ENCODE measurements at places on chromosomes 3 and 15.

- no peak for DNase-seq
These were observed 177.3 kb upstream of the DPH6 start for GRCh38 chr15:35723120-35723847.

DNA sequence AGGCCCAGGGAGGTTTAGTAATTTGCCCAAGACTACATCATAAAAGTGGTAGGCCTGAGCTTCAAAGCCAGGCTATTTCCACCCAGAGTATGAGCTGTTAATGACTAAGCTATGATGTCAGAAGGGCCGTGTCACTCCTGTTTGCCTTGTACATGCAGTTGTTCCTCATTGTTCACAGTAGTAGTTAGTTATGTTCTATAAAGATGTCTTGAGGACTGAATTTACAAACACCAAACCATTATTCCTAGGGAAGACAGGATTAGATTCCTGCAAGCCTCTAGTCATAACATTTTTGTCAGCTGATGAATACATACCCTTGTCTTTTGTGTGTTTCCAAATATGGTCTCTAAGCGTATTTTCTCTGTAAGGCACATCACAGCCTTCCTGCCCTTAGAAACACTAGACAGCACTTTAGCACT is 20.9 kb upstream of the LARS2 start:
- DNase-seq: no peak

GRCh38 chr3:19931767-19932188 is 2.2 kb downstream of the EFHB start:
- no peak for DNase-seq

GRCh38 chr15:80437334-80437891 is 33.2 kb downstream of the ARNT2 start:
- DNase-seq: no peak

- DNase-seq: no peak
These were observed 42.0 kb downstream of the NUP210 start for GRCh38 chr3:13378155-13378554.

- DNase-seq: no peak
These were observed 16.6 kb downstream of the CRYBG3 start for GRCh38 chr3:97838393-97838792.

DNA sequence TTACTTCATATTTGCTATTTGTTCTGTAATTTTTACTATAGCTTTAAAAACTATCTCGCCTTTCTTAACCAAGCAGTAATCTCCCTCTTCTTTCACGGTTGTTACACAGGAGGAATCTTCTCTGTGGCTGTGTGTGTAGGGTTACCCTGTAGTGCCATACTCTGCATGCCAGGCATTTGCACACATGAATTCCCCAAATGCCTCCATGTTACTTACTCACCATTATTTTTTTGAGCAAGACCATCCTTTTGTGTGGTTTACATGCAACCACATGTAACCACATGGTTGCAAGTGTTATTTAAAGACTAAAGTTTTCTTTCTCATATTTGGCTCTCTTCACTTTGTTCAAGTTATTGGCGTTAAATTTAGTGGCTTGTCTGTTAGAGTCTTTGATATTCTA is 45.5 kb downstream of the HPS3 start:
- no peak for DNase-seq

DNA sequence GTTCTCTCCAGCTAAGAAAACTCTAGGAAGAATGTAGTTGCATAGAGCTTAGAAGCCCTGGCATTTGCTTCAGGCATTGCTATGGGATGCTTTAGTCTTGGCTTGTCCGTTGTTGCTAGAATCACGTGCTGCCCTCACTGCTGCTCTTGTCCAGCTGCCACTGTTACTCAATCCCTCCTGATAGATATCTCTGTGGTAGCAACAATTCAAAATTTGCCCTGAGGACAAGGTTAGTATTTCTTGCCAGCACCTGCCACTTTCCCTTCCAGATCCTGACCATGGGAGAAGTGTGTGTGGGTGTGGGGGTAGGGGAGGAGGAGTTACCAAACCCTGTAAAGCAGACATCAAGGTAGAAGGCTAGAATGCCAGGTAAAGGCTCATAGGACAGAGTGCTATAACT is 113.8 kb downstream of the PPM1L start:
- DNase-seq: peak; percentile 34

- peak; percentile 27 for DNase-seq
These were observed 5.9 kb downstream of the RNU6-1 start for GRCh38 chr15:67833710-67834511.

- no peak for DNase-seq
These were observed 2.8 kb downstream of the EIF2AK4 start for GRCh38 chr15:39936681-39937080.

Data from GF-D8 (cell line).